ENCODE measurements at places on chromosomes 2 and 18.

DNA sequence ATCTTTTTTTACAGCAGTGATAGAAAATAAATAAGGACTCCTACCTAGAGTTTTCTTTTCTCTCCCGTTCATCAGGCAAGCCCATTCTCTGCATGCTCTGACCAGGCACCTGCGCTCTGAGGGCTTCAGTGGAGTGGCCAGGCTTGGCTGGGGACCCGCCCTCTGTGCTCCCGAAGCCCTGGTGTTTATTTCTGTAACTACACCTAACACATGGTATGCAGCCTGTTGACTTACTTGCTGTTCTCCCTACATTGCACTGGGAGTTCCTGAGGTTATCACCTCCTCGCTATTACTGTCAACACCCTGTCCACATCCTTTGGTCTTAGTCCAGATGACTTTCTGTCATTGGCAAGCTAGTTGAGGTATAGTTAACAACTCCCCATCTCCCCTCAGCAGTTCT lies 317.7 kb downstream of the LPIN1 start:
- DNase-seq = no peak

DNA sequence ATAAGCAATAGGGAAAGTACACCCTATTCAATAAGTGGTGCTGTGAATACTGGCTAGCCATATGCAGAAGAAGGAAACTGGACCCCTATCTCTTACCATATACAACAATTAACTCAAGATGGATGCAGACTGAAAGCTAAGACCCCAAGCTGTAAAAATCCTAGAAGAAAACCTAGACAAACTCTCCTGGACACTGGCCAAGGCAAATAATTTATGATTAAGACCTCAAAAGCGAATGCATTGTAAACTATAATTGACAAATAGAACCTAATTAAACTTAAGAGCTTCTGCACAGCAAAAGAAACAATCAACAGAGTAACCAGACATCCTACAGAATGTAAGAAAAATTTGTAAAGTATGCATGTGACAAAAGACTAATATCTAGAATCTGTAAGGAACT lies 41.1 kb upstream of the ASXL3 start:
- DNase-seq = no peak

GRCh38 chr18:46915800-46916550 lies 1.3 kb downstream of the PIAS2 start:
- no peak for DNase-seq

- no peak for DNase-seq
Observed at GRCh38 chr2:36762764-36763490, 66.4 kb downstream of the VIT start.

DNA sequence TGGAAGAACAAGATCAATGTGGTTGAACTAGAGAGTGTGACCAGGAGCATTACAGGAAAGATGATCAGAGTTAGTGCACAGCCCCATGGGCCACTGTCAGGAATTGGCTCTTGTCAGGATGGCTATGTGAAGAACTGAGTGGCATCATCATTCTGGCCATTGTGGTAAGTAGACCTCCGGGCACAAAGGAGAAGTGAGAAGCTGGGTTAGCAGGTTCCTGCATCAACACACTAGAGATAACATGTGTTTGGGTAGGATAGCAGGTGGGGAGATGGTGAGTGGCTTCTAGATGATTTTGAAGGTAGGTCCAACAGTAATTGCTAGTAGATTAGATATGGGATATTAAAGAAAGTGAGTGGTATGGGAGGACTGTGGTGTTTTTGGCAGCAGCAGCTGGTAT lies 408.2 kb downstream of the TSN start:
- DNase-seq = peak; percentile 36

GRCh38 chr2:113184531-113185230 lies 10.9 kb downstream of the PSD4 start:
- no peak for DNase-seq

GRCh38 chr2:112713585-112713925 lies 7.3 kb upstream of the NT5DC4 start:
- no peak for DNase-seq

DNA sequence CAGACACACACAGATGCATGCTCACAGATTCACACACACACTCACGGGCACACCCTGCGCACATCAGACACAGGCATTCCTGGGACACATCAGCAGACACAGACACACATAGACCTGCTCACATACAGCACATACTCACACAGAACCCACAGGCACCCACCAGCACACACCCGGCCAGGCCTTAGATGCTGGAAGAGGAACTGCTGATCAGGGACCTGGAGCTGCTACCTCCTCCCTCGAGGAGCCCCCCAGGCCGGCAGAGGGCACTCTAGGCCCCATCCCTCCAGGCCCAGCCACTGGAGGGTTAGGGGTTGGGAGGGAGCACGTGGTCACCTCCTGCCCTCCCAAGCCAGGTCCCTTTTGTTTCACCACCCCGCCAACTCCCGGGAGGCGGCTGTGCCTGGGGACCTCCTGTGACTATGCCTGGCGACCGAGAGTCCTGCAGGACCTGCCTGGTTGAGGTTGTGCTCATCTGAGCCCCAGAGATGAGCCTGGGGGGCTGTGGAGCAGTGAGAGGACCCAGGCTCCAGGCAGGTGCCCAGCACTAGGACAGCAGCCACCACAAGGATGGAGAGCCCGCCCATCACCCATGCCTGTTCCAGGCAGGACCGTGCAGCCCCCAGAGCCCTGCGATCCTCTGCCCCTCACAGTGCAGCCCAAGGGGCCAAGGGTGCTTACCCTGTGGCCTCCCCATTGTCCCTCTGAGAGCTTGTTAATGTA lies 21.0 kb upstream of the PTMA start:
- DNase-seq = peak; percentile 90

DNA sequence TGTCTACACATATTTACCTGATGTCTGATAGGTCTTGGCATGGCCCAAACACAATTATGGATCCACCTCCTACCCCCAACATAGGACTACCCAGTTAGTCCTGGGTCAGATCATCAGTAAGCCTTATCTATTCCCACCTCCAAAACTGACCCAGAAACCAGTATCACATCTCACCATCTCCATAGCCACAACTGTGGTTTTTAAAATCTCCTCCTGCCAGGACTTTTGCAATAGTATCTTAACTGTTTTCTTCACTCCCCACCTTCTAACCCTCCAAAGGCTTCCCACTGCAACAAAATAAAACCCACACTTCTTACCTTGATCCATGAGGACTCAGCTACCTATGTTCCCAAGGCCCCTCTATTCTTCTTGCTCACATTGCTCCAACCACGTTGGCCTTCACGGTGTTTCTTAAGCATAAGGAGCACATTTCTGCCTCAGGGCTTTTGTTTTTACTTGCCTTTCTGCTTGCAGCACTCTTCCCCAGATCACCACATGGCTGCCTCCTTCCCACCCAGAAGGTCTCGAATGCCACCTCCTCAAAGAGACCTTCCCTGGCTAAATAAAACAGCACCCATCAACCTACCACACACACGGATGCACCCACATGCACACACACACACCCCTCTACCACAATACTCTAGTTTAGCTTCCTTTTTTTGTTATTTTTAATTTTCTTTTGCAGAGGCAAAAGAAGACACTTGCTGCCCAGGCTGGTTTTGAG lies 125.9 kb upstream of the SLC1A4 start:
- DNase-seq = peak; percentile 63

DNA sequence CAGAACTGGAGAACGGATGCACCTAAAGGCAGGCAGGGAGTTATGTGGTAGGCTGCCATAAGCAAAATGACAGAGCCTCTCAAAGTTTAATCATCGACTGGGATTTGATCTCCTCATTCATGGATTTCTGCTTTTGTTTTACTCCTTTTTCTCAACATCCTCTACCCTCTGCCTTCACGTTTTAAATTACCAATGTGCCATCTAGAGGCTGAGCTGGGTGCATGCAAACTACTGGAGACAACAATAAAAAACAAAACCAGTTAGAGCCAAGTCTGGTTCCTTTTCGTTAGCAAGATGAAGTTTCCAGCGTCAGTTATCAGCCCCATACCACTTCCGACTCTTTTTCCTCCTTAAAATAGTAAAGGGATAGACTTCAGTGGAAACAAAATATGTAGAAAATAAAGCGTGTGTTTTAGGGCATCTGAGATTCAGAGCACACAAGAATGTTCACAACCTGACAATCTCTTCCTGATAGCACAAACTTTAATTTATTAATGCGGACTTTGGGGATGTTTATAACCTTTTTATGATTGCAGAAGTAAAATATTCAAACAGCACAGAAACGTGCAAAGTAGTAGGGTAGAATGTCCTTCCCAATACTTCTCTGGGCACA lies 117.0 kb downstream of the LAMA1 start:
- peak; percentile 51 for DNase-seq

- no peak for DNase-seq
Observed at GRCh38 chr2:31234683-31235503, 941 bp downstream of the EHD3 start.

DNA sequence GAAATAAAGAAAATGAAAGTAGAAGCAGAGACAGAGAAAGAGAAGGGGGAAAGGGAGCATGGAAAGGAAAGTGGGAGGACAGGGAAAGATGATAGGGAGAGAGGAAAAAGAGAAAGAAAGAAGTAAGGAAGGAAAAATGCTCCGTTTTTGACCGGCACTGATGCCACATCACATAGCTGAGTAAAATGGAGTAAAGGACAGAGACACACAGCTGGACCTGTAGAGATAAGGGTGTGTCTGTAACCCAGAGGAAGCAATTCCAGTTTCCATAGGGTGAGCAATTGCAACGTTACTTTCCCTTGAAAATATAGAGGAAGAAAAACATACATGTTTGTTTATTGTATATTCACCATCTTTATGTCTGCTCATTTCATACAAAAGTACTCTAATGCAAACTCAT lies 1866.9 kb upstream of the PIK3C3 start:
- no peak for DNase-seq

- no peak for DNase-seq
Observed at GRCh38 chr2:193965263-193965662, 1691.8 kb upstream of the SLC39A10 start.

- DNase-seq = no peak
Observed at GRCh38 chr2:229392196-229392595, 121.1 kb upstream of the PID1 start.

DNA sequence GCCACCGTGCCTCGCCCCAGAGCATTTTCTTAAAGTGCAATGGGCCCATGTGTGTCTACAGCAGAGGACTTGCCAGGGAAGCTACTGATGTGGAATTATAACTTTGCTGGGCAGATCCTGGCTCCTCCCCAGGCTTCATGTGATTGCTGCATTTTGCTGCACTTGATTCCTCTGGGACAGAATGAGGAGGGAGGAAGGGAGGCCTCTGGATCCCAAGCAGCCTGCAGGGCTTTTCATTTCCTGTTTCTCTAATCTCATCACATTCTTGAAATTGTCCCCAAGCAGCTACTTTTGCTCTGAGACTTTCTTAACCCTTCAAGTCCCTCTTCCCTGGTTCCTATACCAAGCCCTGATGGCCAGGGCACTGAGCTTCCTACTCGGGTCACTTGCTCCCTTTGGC lies 134.4 kb upstream of the SEC11C start:
- no peak for DNase-seq

DNA sequence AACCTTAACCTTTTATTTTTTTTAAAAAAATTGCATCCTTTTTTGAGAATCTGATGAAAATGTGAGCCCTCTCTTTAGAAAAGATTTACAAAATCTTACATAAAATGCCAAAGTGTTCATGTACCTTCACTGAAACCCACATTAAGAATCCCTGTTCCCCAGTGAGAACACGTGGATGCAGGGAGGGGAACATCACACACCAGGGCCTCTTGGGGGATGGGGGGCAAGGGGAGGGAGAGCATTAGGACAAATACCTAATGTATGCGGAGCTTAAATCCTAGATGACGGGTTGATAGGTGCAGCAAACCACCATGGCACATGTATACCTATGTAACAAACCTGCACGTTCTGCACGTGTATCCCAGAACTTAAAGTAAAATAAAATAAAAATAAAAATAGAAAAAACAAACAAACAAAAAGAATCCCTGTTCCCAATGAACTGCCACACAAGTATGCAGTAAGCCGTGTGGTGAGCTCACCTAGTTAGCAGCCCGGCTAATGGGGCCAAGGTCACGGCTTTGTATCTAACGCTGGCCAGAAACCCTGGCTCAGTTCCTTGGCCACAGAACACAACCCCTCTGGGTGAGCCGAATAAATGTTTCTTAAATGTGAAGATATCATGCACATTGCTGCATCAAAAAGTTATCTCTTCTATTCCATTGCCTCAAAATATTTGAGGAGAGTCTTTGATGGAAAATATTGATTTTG lies 41.4 kb downstream of the CHST9 start:
- no peak for DNase-seq

GRCh38 chr2:80102026-80102425 lies 202.5 kb downstream of the LRRTM1 start:
- no peak for DNase-seq

- no peak for DNase-seq
Observed at GRCh38 chr2:200788121-200788718, 23.5 kb upstream of the BZW1 start.

DNA sequence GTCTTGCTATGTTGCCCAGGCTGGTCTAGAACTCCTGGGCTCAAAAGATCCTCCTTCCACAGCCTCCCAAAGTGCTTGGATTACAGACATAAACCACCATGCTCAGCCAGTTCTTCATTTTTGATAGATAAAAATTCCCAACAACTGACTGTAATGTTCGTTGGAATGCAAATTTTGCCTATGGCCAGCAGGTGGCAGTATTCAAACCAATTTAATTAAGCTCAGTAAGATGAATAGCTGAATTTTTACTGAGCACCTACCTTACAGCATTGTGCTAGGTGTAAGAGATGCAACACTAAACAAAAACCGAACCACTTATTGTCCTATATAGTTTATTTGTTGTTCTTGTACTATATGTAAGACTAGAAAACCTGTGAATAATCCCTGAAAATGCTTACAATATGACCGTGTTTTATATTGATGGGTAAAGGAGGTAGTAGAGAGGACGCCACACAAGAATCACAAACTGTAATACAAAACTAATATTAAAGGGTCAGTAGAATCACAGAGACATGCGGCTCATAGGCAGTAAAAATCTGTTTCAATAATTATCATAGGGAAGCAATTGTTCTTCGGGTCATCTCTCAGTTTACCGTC lies 8.2 kb upstream of the TMEM182 start:
- peak; percentile 83 for DNase-seq

- no peak for DNase-seq
Observed at GRCh38 chr2:38653380-38653714, 12.6 kb upstream of the GALM start.

DNA sequence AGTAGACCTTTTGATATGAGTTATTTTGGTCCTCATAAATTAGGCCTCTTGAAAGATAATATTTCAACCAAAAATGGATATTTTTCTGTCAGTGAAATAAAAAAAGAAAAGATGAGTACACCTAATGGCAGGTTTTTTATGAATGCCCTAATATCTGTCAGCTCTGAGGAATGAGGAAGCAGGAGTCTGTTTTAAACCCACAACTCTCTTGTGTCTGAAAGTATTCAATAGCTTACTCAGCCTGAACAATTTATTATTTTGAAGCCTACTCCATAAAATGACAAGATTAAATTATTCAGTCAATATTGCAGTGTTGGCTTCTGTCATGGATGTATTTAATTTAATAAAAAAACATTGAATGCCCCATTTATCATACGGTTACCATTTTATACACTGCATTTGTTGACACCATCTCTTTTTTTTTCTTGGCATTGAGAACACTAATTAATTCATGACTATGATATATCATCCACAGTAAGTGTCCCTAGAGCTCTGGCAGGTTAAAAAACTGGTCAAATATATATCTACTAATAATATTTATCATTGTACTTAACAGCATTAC lies 548.2 kb downstream of the CBLN2 start:
- DNase-seq = no peak
